ENCODE measurements at places on chromosomes 6 and 20. TPM values are rescaled to one million over a fixed set of nuclear protein-coding genes. Genes with fewer than 3 reads are reported as not detected.

GRCh38 chr20:32894711-32895355, 36.1 kb downstream of the EFCAB8 start:
- DNase-seq = no peak

TBX18 gene
- total RNA-seq = 1.3 TPM

WFDC2 gene
- not detected for total RNA-seq

MEI4 gene
- total RNA-seq = not detected

GRCh38 chr6:116111552-116112528, 11.2 kb downstream of the NT5DC1 start:
- DNase-seq = peak; percentile 44

GRCh38 chr20:39654171-39654570, 692.0 kb downstream of the DHX35 start:
- no peak for DNase-seq

GRCh38 chr20:46190478-46191167, 72.5 kb downstream of the CD40 start:
- no peak for DNase-seq

DNA sequence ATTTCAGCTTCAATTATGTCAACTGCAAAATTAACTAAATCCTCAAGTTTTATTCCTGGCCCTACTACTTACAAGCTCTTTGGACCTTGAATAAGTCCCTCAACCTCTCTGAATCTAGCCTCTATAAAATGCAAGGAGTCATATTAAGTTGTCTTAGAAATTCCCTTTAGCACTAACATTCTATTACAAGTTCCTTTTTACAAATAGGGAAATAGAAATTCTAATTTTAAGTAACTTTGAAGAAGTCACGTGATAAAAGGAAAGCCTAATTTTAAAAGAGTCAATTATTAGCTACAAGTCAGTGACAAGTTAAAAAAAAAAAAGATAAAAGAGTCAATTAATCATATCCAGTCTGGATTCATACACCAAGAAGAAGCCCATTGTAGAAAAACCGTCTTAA, 24.6 kb upstream of the GTF3C6 start:
- DNase-seq = no peak

- peak; percentile 99 for DNase-seq
These were observed 133.8 kb upstream of the CCN2 start for GRCh38 chr6:132084811-132085509.

MDFI gene
- total RNA-seq = 0.28 TPM

TUBB1 gene
- total RNA-seq = not detected

All from IMR-90 (cell line).